Osteocyte (in vitro differentiated cells): ENCODE measurements at places on chromosomes 2 and 18. TPM values are rescaled to one million over a fixed set of nuclear protein-coding genes. Genes with fewer than 3 reads are reported as not detected.

- H3K4me1 ChIP-seq: peaks cover 32% of the 10 kb centered on the region
- H3K36me3 ChIP-seq: no peaks in the 10 kb centered on the region
- peak overlapping the region; percentile 49 for H3K4me3 ChIP-seq
- peak overlapping the region; percentile 80 for H3K27ac ChIP-seq
- H3K27me3 ChIP-seq: no peaks in the 10 kb centered on the region
Observed at GRCh38 chr18:22694954-22695353, 238.2 kb upstream of the RBBP8 start.

DNA sequence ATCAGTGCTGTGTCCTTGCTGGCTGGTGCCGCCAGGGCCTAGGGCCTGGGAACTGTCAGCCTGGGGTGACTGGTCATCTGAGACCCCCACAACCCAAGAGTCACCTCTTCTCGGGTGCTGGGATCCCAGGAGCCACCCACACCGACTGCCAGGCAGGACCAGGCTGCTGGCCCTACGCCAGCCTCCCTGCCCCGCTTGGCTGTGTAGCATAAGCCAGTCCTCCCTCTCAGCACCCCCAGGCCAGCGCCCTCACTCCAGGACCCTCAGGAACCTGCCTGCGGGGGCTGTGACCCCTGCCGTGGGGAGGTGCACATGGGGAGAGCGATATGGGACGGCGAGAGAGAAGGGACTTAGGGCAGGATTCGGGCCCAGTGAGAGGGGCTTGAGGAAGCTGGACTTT is 9.5 kb downstream of the ARHGEF4 start:
- no peaks in the 10 kb centered on the region for H3K27me3 ChIP-seq
- H3K36me3 ChIP-seq: no peaks in the 10 kb centered on the region
- H3K4me1 ChIP-seq: no peaks in the 10 kb centered on the region
- H3K27ac ChIP-seq: no peak overlapping the region
- H3K4me3 ChIP-seq: no peak overlapping the region

DNA sequence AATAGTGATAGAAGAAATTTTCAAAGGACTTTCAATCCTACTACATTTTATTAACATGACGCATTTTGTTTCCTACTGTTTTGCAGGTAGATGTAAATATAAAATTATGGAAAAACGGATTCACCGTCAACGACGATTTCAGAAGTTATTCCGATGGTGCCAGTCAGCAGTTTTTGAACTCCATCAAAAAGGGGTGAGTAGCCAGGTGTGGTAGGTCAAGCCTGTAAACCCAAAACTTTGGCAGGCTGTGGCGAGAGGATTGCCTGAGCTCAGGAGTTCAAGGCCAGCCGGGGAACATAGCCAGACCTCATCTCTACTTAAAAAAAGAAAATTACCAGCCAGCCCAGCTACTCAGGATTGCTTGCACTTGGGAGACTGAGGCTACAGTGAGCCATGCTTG is 33.0 kb upstream of the MFSD2B start:
- peaks cover 14% of the 10 kb centered on the region for H3K36me3 ChIP-seq
- peak; percentile 27 for DNase-seq
- no peak overlapping the region for H3K4me3 ChIP-seq
- H3K4me1 ChIP-seq: no peaks in the 10 kb centered on the region

GRCh38 chr18:45639408-45639807 is 24.1 kb downstream of the SLC14A2 start:
- H3K27ac ChIP-seq: no peak overlapping the region
- DNase-seq: no peak
- no peak overlapping the region for H3K4me3 ChIP-seq
- peaks cover 18% of the 10 kb centered on the region for H3K4me1 ChIP-seq
- H3K27me3 ChIP-seq: peaks cover 39% of the 10 kb centered on the region

DNA sequence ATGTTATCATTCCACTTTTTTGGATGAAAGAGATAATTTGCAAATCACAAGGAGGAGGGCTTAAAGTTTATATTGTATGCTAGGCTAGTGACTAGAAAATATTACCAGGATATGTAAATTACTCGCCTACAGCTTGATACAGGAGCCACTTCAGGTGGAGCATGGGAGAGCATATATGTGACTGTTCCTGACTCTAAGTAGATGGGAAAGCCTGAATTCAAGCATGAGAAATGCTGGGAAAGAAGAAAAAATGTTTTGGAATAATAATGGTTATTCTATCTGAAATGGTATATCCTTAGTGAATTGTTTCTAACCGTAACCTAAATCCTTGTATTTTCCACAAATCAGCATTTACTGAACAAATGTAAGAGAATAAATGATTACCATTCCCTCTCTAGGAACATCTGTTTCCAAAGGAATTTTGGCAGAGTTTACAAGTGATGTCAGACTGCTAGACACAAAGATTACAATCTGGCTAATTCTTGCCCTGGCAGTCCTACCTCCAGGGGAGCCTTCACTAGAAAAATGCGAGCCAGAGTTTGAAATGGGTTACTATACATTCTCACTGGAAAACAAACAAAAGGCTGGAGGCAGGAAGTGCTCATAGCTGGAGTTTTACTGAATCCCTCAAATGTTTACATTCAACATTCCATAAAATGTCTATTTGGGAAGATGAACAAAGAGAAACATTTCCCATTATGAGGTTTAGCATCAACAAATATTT is 129.4 kb upstream of the MAPRE2 start:
- H3K4me1 ChIP-seq: peaks cover 54% of the 10 kb centered on the region
- no peak for DNase-seq
- H3K4me3 ChIP-seq: no peak overlapping the region
- H3K27ac ChIP-seq: peak overlapping the region; percentile 93
- H3K27me3 ChIP-seq: no peaks in the 10 kb centered on the region
- no peaks in the 10 kb centered on the region for H3K36me3 ChIP-seq

RGPD3 gene
- total RNA-seq: not detected in 2 replicates

- peak; percentile 60 for DNase-seq
- H3K27me3 ChIP-seq: peaks cover 16% of the 10 kb centered on the region
- H3K4me3 ChIP-seq: no peak overlapping the region
- H3K36me3 ChIP-seq: no peaks in the 10 kb centered on the region
- H3K27ac ChIP-seq: no peak overlapping the region
Observed at GRCh38 chr2:127012215-127012614, 94.7 kb downstream of the BIN1 start.

DNA sequence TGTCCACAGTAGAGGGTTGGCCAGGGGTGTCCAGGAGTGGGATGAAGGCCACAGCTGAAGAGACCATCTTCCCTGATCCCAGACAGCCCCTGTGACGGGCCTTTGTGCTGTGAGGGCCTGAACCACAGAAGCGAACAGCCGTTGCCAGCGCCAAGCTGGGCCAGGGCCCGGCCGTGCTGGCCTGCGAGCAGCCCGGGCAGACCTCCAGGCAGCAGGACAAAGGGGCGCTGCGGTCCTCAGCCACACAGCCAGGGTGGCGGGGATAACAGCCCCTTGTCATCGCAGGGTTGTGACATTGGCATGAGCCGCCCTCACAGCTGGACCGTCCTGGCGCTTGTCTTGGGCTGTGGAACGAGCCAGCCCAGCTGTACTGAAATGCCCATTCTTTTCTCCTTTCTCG is 161.1 kb downstream of the FAM210A start:
- no peaks in the 10 kb centered on the region for H3K36me3 ChIP-seq
- no peaks in the 10 kb centered on the region for H3K4me1 ChIP-seq
- no peak for DNase-seq
- H3K27ac ChIP-seq: no peak overlapping the region
- H3K27me3 ChIP-seq: peaks cover 17% of the 10 kb centered on the region

GRCh38 chr2:42755191-42755880 is 8.6 kb downstream of the OXER1 start:
- no peak overlapping the region for H3K4me3 ChIP-seq
- peaks cover 21% of the 10 kb centered on the region for H3K4me1 ChIP-seq

GRCh38 chr2:54455131-54455562 is 980 bp upstream of the SPTBN1 start:
- H3K4me3 ChIP-seq: peak overlapping the region; percentile 82
- DNase-seq: no peak
- peaks cover 33% of the 10 kb centered on the region for H3K4me1 ChIP-seq

IL1RN gene
- not detected in 2 replicates for total RNA-seq

DNA sequence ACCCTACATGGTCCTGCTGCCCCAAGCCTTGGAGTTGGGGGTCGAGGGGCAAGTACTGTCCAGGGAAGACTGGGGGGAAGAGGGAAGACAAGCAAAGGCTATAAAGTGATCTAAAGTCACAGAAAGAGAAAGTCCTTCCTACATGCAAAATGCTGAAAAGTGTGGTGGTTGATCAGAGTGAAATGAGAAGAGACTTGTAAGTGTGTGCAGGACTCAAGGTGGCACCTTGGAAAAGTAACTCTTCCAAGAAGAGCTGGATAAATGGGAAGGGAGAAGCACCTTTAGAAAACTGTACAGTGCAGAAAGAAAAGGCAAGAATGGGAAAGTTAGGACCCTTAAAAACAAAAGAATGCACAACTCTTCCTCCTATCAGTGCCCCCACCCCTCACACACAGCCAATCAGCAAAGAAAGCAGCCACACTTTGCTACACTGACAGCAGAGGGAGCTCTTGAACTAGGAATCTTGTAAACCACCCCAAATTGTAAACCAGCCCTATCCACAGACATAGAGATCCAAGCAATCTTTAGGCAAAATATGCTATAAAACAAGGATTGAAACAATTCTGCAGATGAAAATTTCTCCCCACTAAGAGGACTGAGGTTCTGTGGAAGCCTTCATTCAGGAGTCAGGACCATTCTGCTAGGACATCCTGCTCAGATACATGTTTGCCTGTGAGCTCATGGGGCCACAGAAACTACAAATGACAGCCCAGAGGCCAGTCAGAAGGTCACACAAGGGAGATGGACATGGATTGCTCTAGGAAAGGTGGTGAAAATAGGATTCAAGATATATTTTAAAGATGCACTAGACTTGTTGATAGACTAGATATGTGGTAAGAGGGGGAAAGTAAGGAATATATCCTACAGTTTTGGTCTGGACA is 146.4 kb downstream of the FTCDNL1 start:
- H3K27me3 ChIP-seq: peaks cover 18% of the 10 kb centered on the region
- H3K36me3 ChIP-seq: no peaks in the 10 kb centered on the region
- no peaks in the 10 kb centered on the region for H3K4me1 ChIP-seq
- no peak overlapping the region for H3K27ac ChIP-seq
- no peak for DNase-seq

GRCh38 chr2:241550616-241551580 is 7.6 kb upstream of the BOK start:
- H3K27me3 ChIP-seq: no peaks in the 10 kb centered on the region
- H3K4me3 ChIP-seq: peak overlapping the region; percentile 22
- H3K27ac ChIP-seq: no peak overlapping the region
- DNase-seq: no peak
- H3K4me1 ChIP-seq: peaks cover 36% of the 10 kb centered on the region

DNA sequence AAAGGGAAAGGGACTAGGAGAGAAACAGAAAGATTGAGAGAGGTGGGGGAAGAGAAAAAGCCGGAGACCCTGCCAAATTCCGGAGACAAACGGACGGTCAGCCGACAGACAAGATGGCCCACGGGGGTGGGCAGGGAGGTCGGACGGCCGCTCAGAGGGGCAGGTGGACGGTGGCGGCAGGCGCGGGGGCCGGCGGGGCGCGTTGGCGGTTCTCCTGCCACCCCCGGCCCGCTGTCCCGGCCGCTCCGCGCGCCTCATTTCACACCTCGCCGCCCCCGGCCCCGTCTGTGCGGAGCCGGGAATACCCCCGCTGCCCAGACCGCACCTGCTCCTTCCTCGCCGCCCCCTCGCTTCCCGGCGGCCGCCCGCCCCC is 935 bp downstream of the SLC30A3 start:
- no peaks in the 10 kb centered on the region for H3K36me3 ChIP-seq
- H3K4me3 ChIP-seq: peak overlapping the region; percentile 18
- H3K4me1 ChIP-seq: peaks cover 25% of the 10 kb centered on the region
- H3K27me3 ChIP-seq: peaks cover 56% of the 10 kb centered on the region
- no peak for DNase-seq
- no peak overlapping the region for H3K27ac ChIP-seq

DNA sequence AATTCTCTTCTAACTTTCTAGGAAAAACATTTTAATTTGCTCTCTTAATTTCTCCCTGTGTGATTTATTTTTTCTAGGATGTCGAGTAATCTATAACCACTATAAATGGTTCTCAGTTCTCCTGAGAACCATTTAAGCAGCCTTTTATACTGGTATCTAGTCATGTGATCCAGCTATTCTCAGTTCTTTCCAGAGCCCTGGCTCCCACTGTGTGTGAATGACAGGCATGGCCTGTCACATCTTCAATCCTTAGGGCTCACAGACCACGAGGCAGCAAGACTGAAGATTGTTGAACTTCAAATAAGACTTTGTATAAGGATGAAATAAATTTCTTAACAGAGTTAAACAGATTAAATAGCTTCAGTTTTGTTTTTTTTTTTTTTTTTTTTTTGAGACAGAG is 219.4 kb downstream of the HNMT start:
- H3K27ac ChIP-seq: no peak overlapping the region
- no peaks in the 10 kb centered on the region for H3K36me3 ChIP-seq
- peaks cover 25% of the 10 kb centered on the region for H3K27me3 ChIP-seq
- DNase-seq: no peak

DNA sequence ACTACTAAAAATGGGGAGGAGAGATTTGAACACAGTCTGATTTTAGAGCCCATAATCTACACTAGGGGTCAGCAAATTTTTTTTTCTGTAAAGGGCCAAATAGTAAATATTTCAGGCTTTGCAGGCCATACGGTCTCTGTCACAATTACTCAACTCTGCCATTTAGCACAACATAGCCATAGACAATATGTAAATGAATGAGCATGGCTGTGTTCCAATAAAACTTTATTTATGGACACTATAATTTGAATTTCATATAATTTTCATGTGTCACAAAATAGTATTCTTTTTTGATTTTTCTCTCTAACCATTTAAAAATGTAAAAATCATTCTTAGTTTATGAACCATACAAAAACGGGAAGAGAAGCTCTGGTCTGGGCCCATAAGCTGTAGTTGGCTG is 309.4 kb downstream of the GPD2 start:
- H3K27me3 ChIP-seq: peaks cover 13% of the 10 kb centered on the region
- H3K4me3 ChIP-seq: no peak overlapping the region
- no peak for DNase-seq
- H3K36me3 ChIP-seq: no peaks in the 10 kb centered on the region
